ENCODE measurements at places on chromosomes 6 and 20. TPM values are rescaled to one million over a fixed set of nuclear protein-coding genes. Genes with fewer than 3 reads are reported as not detected.

GRCh38 chr20:44217342-44218092 is 6.9 kb upstream of the OSER1 start:
- no peaks in the 10 kb centered on the region for H3K4me1 ChIP-seq
- DNase-seq = peak; percentile 72
- no peak overlapping the region for H3K4me3 ChIP-seq
- no peak overlapping the region for H3K27ac ChIP-seq
- no peaks in the 10 kb centered on the region for H3K27me3 ChIP-seq

GRCh38 chr6:125191916-125192609 is 38.5 kb downstream of the TPD52L1 start:
- no peak overlapping the region for H3K4me3 ChIP-seq
- H3K27ac ChIP-seq = no peak overlapping the region
- DNase-seq = peak; percentile 58

DNA sequence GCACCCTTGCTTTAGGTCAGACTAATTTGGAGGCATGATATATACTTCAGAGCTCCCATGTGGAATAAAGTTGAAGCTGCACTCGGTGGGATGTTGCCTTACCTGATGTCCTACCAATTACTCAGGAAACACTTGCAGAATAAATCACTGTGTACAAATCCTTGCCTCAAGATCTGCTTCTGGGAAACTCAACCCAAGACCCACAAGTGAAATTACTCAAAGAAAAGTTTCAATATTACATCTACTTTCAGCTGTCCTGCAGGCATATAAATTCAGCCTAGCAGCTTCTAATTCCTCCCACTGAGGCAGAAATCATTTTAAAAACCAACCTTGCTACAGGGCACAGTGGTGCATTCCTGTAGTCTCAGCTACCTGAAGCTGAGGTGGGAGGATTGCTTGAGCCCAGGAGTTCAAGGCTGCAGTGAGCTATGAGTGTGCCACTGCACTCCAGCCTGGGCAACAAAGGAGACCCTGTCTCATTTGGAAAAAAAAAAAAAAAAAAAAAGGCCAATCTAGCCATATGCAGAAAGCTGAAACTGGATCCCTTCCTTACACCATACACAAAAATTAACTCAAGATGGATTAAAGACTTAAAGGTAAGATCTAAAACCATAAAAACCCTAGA is 20.7 kb upstream of the DCDC2 start:
- no peak overlapping the region for H3K27ac ChIP-seq
- no peaks in the 10 kb centered on the region for H3K36me3 ChIP-seq
- no peak for DNase-seq
- H3K27me3 ChIP-seq = no peaks in the 10 kb centered on the region

DNA sequence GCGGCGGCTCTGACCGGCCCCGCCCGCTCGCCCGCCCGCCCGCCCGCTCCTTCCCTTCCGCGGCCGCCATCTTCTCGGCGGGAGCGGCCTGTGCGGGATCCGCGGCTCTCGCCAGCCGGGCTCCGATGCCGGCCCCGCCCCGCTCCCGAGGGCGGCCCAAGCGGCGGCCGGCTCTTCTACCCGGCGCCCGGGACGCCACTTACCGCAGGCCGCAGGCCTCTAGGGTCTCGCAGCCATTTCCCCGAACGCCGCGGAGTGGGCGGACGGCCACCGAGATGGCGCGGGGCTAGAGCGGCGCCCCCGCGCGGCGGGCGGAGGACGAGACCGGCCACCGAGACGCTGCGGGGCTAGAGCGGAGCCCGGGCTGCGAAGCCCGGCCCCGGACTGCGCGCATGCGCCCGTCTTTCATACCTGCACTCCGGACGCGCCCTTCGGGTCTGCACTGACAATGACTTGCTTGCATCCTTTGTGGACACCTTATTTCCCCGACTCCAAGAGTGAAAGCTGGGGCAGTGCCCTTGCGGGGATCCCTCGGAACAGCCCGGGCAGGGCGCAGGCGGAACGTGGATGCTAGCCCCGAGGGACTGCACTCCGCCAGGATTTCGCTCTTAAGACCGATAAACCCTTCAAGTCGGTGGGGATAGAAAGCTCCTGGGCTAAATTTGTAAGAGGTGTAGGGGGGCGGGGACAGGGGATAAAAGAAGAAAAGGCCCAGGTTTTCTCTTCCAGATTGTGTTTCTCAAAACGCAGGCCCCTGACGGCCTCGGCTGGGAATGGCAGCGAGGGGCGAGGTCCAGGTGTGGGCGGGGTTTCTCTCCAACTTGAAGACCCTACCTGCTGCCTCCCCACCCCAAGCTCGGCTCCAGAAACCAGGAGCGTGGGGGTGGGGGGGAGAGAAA is at the start of gene DIDO1:
TSS of gene DIDO1 (minus strand) at position 277 of the 899 bp plus-strand sequence.
- H3K27me3 ChIP-seq = no peaks in the 10 kb centered on the region
- H3K4me1 ChIP-seq = no peaks in the 10 kb centered on the region
- DNase-seq = peak; percentile 97
- peak within 1 kb of the TSS; percentile 6 for H3K4me3 ChIP-seq
- H3K27ac ChIP-seq = peak within 1 kb of the TSS; percentile 98

DNA sequence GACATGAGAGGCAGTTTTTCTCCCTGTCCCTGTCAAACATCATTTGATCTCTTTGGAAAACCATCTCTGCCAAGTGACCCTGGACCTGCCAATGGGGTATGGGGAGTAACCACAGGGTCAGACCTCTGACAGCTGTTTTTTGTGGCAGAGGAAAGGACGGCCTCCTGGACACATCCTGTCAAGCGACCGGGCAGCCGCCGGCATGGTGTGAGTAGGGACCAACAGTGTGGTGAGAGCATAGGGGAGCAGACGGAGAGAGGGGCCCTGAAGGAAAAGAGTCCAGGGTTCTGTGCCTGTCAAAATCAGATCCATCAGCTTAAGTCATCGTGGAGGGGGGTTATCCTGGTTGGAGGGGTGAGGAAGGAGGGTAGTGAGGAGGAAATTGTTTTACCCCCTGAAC is 10.1 kb downstream of the DNTTIP1 start:
- no peak overlapping the region for H3K4me3 ChIP-seq
- no peak overlapping the region for H3K27ac ChIP-seq
- H3K27me3 ChIP-seq = no peaks in the 10 kb centered on the region
- peaks cover 14% of the 10 kb centered on the region for H3K36me3 ChIP-seq
- no peaks in the 10 kb centered on the region for H3K4me1 ChIP-seq

DNA sequence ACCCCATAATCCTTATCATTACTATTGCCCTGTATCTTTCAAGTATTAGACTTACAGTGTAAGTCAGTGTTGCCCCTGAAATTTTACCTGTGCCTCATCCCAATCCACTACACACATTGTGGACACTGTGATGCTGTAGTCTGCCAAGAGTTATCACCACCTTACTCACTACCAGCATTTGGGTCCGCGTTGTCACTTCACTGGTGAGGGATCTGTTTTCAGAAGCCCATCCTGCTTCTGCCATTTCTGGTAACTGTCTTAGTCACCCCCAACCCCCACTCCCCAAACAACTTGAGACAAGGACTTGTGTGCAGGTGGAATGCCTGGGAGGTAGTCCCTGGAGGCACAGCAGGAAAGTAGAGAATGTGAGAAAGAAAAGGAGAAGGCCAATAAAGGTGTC is 6.0 kb upstream of the RAB44 start:
- no peaks in the 10 kb centered on the region for H3K4me1 ChIP-seq
- no peaks in the 10 kb centered on the region for H3K27me3 ChIP-seq
- no peak overlapping the region for H3K4me3 ChIP-seq
- no peak overlapping the region for H3K27ac ChIP-seq
- H3K36me3 ChIP-seq = no peaks in the 10 kb centered on the region
- DNase-seq = no peak

DNA sequence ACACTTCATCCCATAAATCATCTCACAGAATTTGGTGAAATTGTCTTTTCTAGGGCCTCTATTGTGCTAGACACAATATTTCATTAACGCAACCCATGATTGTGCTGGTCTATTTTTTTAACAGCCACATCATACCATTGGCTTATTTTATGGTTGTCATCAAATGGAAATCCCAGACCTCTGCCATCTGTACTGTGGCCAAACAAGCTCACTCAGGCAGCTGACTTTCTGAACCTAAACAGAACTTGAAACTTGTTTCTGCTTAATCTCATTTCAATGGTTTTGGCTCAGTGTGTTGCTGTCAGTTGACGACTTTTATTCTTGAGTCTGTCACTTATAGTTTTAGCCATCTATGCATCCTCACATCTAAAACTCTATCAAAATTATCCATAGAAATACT is 111.8 kb downstream of the HAO1 start:
- no peaks in the 10 kb centered on the region for H3K36me3 ChIP-seq
- no peak for DNase-seq
- H3K27ac ChIP-seq = no peak overlapping the region
- no peaks in the 10 kb centered on the region for H3K27me3 ChIP-seq

The PPP1R3G gene
- 5.3 TPM for total RNA-seq

The GPR63 gene
- total RNA-seq = 1.4 TPM

The OPRL1 gene
- total RNA-seq = 2.9 TPM

The HACE1 gene
- total RNA-seq = 24.0 TPM
